Renal cortex interstitium (tissue), 15 donors: ENCODE measurements at places on chromosomes 6 and 20. TPM values are rescaled to one million over a fixed set of nuclear protein-coding genes. Genes with fewer than 3 reads are reported as not detected.

GRCh38 chr20:16069389-16070010 lies 503.7 kb downstream of the KIF16B start:
- DNase-seq, result no peak

GRCh38 chr20:25084626-25085187 lies 2.8 kb upstream of the VSX1 start:
- no peak for DNase-seq

DNA sequence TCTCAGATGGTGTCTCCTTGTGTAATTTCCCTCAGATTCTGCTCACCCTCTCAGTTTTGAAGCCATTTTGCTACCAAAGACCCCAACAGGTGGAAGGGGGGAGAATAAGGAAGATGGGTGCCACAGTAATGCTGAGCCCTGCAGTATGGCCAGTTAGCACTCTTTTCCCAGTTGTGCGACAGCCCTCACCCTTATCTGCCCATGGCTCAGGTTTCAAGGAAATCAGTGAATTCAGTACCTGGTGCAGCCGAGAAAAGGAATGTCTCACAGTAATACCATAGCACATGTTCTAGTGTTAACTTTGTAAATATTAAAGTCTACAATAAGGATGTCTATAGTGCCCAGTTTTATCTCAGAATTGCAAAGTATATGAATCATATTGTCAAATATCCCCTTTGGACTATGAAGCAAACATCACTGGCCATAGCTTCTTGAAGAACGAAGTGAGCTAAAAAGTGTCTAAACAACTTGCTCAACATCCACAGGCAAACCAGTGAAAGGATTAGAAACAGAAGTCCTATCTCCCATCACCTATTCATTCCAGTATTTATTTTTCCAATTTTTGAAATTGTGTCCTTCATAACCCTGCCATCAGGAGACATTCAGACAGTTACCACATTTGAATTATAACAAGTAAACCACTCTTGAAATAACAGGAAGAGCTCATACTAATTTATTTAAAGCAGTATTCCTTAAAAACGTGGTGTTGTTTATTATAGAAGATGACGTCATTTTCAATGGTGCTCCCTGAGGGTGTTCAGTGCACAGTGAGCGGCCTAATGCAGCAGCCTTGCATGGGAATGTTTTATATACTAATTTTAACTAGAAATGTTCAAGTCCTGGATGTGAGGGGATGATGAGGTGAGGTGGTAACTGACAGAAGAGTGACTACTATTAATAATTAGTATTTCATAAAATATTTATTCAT lies 366.2 kb downstream of the TFAP2A start:
- no peak for DNase-seq

The ADGRG6 gene
- 24.1 TPM for polyA plus RNA-seq

- no peak for DNase-seq
These were observed 31.5 kb downstream of the PMEPA1 start for GRCh38 chr20:57678340-57678739.
